GM10248 (cell line): ENCODE measurements at places on chromosomes 1 and 21.

- DNase-seq, result no peak
Measured at GRCh38 chr1:175126347-175126746, 58.7 kb downstream of the TNN start.

- no peak for DNase-seq
Measured at GRCh38 chr1:43590388-43590925, 59.5 kb upstream of the KDM4A start.

GRCh38 chr21:26437326-26438009 lies 135.6 kb downstream of the CYYR1 start:
- DNase-seq, result no peak

GRCh38 chr1:113046569-113046968 lies 26.4 kb upstream of the LRIG2 start:
- no peak for DNase-seq

- no peak for DNase-seq
Measured at GRCh38 chr1:152783095-152783494, 3.0 kb upstream of the LCE1E start.

DNA sequence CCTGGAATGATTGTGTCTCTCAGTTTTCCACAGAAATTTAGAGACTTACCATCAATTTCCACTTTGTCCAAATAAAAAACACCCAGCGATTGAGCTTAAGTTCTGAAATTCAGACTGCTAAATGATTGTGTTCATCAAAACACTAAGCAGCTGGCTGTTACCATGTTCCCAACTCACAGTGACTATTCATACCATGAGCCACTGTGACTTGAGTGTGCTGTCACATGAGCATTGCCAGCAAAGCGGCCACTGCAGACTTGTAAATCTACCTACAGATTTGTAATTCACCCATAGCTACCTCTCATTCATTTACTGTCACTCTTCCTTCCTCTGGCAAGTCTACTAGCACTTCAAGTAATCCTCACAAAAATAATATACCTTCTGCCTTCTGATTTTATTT lies 17.2 kb upstream of the PRKAB2 start:
- DNase-seq, result no peak

- no peak for DNase-seq
Measured at GRCh38 chr1:156485984-156486383, 14.6 kb downstream of the MEF2D start.

- no peak for DNase-seq
Measured at GRCh38 chr1:180040034-180040433, 85.4 kb downstream of the CEP350 start.

DNA sequence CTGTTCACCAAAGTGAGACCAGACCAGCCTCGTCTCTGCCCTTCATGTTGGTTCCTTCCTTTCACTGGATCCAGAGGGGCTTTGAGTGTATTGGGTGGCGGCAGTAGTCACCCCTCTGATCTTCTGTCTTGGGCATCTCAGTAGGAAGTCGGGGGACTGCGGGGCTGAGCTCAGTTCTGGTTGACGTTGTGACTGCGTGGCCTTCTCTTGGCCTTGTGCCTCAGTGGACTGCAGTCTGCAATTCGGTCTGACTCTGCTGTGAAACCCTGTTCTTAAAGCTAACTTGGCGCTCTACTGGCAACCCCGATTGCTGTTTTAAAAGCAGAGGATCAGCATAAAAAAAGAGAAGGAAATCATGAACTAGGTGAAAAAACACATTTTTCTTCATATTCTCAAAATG lies 56.7 kb downstream of the SLC37A1 start:
- DNase-seq, result no peak

- no peak for DNase-seq
Measured at GRCh38 chr1:197782722-197783360, 7.6 kb upstream of the DENND1B start.

- DNase-seq, result no peak
Measured at GRCh38 chr1:223197923-223198627, 55.0 kb upstream of the TLR5 start.

DNA sequence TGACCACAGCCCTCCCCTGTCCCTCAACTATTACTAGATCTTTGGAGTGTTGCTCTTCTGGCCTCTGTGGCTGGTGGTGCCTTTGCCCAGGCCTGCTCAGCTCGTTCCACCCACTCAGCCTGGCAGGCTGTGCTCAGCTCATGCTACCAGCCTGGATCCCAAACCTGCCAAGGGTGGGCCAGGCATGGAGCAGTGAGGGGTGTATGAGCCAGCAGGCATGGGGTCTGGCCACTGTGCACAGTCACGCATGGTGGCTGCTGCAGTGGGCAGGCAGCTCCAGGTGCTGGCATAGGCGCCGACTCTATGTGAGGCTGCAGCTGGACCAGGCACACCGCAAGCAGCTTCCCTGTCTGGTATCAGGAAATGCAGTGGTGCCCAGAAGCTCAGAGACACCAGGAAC lies 449.9 kb downstream of the MATN1 start:
- no peak for DNase-seq
